ENCODE measurements at places on chromosomes 13 and 19. TPM values are rescaled to one million over a fixed set of nuclear protein-coding genes. Genes with fewer than 3 reads are reported as not detected.

DNA sequence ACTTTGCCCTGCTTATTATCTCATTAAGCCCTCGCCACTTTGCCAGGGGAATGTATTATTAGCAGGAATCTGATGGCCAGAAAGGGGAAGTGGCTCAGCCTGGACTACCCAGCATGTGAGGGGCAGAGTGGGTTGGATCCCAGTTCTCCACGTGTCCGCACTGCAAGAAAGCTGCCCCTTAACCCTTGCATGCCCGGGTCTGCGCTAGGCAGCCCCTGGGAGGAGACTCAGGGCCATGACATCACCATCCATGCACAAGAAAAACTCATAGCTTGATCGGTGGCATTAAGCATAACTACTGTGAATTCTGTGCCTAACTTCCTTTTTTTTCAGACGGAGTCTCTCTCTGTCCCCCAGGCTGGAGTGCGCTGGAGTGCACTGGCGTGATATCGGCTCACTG, 8.9 kb downstream of the CACNG8 start:
- DNase-seq = no peak

DNA sequence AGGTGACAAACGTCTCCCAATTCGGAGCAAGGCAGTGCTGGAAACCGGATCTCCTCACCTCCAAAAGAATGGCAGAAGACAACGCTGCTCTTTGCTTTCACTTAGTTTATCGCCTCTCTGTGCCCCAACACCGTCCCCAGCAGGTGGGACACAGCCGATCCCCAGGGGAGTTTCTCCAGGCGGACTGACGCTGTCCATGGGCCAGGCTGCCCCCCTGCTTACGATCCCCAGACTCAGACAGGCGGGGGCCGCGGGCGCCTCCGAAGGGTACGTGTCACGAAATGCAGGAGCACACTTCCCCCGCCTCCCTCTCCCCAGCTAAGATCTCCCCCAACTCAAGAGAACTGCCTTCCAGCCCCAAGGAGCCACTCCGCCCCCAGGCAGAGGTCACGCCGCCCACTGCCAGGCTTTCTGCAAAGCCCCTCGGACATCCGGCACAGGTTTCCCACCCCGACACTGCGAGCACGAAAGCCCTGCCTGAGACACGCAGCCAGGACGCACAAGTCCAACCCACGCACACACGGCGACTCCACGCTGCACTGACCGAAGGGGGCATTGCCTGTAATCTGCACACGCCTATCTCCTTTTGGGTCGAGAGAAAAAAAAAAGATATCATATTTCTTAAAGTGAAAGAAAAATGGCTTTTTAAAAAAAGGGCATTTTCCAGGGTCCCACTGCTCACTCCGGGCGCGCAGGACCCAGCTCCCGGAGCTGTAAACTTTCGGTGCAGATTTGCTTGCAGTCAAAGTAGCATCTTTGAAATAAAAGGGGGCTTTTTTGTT, 2.0 kb downstream of the SPRY2 start:
- peak; percentile 66 for DNase-seq

GRCh38 chr19:19597809-19598306, 20.6 kb downstream of the PBX4 start:
- no peak for DNase-seq

DNA sequence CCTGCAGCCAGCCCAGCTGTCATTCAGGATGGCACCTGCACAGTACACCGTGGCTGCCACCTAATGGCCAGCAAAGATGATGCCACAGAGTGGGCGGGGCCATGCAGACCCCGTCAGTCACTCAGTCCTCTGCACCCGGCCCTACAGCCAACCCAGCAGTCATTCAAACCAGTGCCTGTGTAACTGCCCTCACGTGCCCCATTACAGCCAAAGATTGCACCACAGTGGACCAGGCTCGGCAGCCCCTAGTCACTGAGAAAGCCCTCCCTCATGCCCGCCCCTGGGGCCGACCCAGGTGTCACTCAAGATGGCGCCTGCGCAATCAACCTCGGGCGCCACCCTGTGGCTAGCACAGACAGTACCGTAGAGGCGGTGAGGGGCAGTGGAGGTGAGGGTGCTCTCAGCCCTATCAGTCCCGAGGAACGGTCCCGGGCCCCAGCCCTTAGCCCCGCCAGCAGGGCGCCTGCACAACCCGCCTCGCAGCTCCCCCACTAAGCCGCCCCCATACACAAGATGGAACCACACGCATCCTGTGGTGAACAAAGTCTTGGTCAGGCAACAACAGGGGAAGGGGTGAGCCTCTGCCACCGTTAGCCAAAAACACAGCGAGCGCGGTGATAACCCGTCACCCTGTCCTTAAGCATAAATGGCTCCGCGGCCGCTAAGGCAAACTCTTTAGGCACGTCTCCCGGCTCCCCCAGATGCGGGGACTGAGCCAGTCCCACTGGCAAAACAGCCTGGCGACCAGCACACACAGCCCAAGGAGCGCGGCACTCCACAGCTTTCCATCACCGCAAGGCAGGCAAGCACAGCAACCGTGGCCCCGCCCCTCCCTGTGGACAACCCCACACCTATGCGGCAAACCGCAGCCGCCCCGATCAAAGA, 2.3 kb downstream of the PEG3 start:
- DNase-seq = peak; percentile 89

The KLK15 gene
- total RNA-seq = not detected

DNA sequence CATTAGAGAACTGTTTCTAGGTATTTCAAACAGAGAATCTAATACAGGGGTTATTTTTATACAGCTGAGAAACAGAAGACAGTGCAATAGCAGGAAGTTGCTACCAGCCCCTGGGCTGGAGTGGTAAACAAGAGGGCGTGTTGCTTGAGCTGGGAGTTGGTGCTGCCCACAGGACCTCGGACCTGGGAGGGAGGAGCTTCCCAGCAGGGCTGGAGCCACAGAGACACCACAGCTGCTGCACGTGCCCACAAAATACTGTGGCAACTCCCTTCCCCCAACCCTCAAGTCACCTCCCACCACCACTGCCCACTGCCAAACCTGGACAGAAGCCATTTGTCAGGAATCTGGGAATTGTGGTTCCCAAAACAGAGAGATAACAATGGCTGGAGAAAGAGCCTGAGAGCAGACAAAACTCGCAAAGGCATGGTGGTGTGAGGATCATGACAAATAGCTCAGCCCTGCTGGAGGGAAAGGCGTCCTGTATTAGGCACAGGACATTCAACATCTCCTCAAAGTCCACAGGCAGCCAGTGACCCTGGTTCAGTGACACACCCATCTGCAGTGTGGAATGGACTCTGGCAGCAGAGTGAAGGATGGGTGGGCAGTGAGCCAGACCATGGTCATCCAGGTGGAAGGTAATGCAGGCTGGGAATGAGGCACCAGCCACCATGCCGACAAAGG, 57.2 kb downstream of the SPATA13 start:
- no peak for DNase-seq

GRCh38 chr13:42707048-42707447, 74.3 kb upstream of the FAM216B start:
- no peak for DNase-seq

Data from lower leg skin (tissue), 4 donors.